Stromal cell of bone marrow (primary cell): ENCODE measurements at places on chromosomes 1 and 21.

- no peak for DNase-seq
Measured at GRCh38 chr1:52633291-52633754, 355 bp downstream of the SHISAL2A start.

- DNase-seq = peak; percentile 78
Measured at GRCh38 chr1:147292012-147292411, 49.5 kb downstream of the CHD1L start.

DNA sequence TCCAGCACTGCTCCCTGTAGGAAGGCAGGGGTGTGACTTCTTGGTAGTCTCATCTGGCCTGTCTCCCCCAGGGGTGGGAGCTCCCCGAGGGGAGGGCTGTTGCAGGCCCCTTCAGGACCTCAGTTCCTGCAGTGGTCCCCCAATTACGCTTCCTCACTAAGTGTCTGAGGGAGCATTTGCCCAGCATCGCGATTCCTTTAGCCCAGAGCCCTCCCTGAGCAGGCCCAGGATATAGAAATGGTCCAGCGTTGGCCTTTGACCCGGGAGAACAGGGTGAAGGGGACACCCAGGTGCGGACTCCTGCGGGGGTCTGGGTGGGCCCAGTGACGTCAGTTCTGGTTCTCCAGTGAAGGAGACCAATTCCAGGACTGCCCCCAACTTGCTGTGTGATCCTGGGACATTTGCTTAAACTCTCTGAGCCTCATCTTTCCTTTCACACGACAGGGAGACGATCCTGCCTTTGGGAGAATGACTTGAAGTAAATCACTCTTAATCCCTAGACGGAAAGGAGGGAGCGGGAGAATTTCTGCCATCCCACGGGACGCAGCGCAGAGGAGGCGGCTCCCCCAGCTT, 32.6 kb upstream of the BTG2 start:
- no peak for DNase-seq

GRCh38 chr1:54950369-54951163, 29.9 kb upstream of the TMEM61 start:
- peak; percentile 87 for DNase-seq

- no peak for DNase-seq
Measured at GRCh38 chr21:45302082-45303061, 14.7 kb upstream of the POFUT2 start.

DNA sequence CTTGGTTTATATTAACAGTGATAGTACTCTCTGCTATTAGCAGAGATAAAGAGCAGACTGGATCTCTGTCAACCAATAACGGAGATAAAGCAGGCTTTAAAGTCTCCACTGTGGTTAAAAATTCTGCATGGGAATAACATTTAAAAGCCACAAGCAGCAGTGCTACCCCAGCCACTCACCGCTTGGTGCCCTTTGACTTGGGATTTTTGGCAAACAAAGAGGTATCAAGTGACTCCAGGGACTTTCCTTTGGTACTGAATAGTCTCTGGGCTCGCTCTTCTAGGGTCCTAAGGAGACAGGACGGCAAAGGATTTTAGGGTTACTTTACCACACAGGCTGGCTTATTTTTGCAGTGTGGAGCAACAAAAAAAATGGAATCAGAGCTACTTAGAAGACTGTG, 11.3 kb downstream of the SF3A3 start:
- DNase-seq = no peak

DNA sequence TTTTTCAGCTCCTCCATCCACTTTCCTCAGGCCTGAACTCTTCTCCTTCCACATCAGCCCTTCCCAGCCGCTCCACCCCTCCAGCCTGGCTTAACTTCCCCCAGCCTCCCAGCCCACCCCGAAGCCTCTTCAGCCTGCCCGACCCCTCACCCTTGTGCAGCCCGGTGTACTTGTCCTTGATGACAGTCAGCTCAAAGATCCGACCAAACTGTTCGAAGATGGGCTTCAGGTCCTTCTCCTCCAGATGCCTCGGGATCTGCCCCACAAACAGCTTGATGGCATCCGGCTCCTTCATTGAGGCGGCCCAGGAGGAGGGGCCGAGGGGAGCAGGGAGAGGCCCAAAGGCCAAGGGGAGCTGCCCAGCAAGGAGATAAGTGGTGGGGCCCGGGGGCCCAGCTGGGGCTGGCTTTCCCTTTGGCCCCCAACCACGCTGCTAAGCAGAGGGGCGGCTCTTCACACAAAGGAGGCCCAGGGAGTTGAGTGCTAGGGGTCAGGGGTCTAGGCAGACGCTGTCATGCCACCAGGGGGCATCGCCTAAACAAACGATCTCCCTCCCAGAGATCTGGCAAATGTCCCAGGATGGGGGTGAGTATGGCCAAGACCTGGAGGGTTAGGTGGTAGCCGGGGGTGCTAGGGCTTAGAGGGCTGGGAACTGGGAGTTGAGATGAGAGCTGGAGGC, 738 bp downstream of the CELF3 start:
- DNase-seq = no peak

DNA sequence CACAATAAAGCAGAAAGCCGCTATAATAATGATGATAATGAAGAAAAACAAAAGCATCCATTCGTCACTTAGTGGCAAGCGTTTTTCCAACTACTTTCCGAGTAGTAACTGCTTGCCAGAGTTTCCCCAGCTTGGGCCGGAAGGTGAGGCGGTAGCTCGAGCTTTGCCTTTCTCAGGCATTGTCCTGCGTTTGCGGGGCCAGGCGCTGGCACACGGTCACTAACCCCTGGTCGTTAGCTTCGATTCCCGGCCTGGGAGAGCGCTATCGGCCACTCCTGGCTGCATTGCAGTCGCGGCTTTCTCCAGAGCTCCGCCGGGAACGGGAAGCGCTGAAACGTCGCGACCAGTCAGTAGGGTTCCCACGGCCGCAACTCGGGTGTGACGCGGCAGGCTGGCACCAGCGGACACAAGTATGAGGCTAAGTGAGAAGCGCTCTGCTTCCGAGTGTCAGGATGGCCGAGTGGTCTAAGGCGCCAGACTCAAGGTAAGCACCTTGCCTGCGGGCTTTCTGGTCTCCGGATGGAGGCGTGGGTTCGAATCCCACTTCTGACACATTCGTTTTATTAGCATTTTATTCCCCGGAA, 14.6 kb upstream of the ZNF692 start:
- DNase-seq = peak; percentile 82

- DNase-seq = no peak
Measured at GRCh38 chr21:23247334-23247733, 2249.1 kb downstream of the NCAM2 start.

- DNase-seq = no peak
Measured at GRCh38 chr1:11156441-11156840, 32.7 kb upstream of the ANGPTL7 start.

GRCh38 chr1:31648641-31649357, 4.1 kb upstream of the PEF1 start:
- DNase-seq = peak; percentile 25

- no peak for DNase-seq
Measured at GRCh38 chr1:10216090-10216749, 5.8 kb downstream of the KIF1B start.

- no peak for DNase-seq
Measured at GRCh38 chr1:200410566-200410878, 686 bp upstream of the ZNF281 start.

DNA sequence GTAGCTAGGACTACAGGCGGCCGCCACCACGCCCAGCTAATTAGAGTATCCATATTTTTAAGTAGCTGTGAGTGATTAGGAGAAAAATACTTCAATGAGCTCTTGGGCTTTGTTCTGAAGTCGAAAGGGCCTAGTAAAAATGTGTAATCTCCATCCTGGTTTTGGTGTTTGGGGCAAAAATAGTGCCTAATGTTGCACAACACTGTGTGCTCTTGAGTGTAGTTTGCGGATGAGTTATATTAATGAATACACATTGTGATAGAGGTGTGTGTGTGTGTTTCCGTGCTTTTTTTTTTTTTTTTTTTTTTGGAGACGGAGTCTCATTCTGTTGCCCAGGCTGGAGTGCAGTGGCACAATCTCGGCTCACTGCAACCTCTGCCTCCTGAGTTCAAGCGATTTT, 6.3 kb upstream of the ARID1A start:
- no peak for DNase-seq

- DNase-seq = peak; percentile 15
Measured at GRCh38 chr1:45306319-45306718, 20.4 kb upstream of the HPDL start.

DNA sequence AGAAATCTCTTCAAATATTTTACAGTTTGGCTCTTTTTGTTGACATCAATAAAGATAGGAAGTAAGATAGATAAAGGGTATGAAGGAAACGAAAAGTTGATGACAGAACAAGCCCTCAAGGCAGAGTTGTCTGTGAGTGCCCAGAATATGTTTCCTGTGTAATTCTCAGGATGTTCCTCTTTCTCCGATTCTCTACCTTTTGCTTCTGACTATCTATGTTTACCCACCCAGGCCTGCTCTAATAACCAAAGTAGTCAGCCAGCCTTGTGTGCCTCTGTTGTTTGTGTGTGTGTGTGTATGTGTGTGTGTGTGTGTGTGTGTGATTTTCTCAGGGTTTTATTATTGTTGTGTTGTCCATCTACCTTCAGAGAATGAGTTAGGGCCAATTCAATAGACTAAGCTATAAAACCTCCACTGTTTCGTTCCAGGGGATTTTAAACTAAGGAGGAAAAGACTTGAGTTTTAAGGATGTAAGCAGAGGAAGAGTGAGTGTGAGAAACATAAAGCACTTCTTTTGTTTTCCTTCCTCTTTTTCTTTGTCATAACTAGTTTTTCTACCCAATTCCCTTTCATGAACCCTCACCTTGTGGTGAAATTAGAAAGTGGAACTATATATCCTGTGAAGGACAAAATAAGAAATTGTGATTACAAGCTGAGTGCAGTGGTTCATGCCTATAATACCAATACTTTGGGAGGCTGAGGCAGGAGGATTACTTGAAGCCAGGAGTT, 627.4 kb upstream of the NR5A2 start:
- no peak for DNase-seq

DNA sequence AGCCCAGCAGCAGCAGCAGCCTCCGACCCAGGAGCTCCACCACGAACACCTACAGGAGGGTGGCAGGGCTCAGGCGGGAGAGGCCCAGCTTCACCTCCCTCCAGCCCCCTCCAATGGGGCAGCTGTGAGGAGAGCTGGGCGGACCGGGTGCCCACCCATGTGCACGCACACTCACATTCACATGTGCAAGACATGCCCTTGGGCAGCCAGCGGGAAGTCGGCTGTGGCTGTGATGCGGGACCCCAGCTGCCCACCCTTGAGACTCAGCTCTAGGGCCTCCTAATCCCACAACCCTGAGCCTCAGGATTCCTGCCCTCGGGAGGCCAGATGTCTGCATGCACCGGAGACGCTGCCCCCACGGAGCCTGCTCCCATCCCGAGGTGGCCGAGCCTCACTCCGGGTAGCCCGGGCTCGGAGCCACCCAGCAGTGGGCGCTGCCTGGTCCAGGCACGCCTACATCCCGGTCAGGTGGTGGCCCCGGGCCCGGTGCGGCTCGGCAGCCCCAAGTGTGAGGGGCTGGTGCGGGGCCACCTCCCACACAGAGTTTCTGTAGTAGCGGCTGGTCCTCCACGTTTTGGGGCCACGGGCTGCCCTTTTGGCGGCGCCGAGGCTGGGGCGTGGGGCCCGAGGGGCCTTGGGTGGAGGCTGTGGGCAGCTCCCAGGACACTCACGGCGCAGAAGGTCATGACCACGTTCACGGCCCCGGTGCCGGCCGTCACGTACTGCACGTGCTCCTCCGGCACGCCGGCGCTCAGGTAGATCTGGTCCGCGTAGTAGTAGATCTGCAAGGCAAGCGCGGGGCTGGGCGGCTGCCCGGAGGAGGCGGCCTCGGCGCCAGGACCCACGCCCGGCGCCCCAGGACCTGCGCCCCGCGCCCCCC, 12.9 kb upstream of the SLC2A7 start:
- DNase-seq = no peak

DNA sequence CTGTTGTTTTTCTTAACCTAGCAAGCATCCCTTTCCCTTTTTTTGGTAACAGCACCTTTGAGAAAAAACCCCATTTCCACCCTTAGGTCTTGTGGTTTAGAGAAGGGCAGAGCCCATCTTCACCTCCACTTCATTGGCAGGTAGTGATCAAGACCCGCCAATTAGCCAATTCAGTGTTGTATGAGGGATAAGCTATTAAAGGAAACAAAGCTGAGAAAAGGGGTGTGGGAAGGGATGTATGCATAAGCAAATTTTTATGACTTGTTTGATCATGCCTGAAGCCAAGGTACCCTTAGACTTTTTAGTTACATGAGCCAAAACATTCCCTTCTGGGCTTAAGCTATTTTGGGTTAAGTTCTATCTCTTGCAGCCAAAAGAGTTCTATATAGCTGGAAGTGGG, 3.6 kb upstream of the ZNF697 start:
- DNase-seq = no peak

DNA sequence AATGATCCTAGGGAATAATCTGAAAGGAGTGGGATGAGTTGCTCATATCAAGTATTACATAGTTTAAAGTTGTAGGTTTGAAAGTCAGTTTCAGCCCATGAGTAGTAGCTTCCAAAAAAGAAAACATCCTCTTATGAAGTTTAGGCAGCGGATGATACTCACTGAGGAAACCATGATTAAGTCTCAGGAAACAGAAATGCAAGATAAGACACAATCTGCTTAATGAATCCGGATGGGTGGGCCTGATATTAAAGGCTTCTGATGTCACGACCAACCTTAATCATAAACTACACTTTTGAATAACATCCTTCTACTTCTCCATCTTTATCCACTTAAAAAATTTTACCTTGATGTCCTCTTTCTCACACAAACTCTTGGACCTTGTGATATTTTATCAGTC, 61.8 kb downstream of the S1PR1 start:
- no peak for DNase-seq

- DNase-seq = no peak
Measured at GRCh38 chr1:79745929-79746328, 739.4 kb upstream of the ADGRL4 start.

DNA sequence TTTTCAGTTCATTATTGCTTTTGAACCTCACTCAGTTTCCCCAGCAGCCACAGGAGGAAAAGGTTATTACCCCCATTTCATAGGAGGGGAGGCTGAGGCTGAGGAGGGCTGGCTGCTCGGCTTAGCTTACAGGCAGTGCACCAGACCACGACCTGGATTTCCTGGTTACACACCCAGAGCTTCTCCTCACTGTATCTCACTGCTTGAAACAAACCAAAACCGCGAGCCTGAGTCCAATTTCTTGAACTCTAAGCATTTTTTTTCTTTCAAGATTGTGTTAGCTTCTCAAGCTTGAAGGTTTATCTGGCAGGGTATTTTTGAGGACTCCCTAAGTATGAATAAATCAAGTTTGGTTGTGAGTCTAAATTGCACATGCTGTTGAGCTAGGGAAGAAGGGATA, 188.9 kb upstream of the EDN2 start:
- no peak for DNase-seq

- DNase-seq = no peak
Measured at GRCh38 chr1:1000357-1001056, 610 bp upstream of the HES4 start.

GRCh38 chr1:68767941-68768340, 271.1 kb upstream of the DEPDC1 start:
- DNase-seq = no peak

DNA sequence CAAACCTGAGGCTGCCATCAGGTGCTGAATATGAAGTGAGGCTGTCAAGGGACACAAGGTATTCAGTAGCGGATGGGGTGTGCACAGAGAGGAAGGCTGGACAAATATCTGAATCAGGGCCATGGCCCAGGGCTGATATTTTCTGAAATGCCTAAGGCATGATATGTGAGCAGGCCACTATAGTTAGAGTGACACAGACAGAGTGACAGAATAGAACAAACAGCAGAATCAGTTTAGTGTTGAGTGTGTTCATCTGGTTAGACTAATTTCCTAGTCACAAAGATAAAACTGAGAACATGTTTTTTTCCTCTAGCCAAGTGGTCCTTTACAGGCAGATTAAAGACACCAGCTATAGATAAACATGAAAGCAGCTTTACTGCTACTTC, 3.9 kb downstream of the OVAAL start:
- DNase-seq = no peak
